ENCODE measurements at places on chromosomes 5 and 9.
A peak's percentile ranks its signal among the peaks of the same experiment; 100 is the strongest.

- peak; percentile 17 for DNase-seq
These were observed 73.7 kb downstream of the SLC1A3 start for GRCh38 chr5:36680066-36680465.

GRCh38 chr5:115624994-115625393 is 842 bp downstream of the TMED7 start:
- DNase-seq, result no peak

- no peak for DNase-seq
These were observed 4.8 kb downstream of the CD274 start for GRCh38 chr9:5455181-5455580.

DNA sequence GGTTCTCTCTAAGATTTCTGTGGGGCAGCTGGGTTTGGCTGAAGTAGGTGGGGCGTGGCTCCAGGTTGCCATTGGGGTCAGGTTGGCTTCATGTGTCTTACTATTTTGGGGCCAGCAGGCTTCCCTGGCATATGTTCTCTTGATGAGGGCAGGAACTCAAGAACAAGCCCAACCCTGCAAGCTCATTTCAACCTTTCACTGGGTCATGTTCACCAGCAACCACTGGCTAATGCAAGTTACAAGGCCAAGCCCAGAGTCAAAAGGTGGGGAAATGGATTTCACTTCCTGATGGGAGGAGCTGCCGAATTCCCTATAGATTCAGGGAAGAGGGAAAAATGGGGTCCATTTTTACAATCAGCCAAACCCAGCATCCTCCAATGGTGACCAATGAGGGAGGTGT is 34.0 kb upstream of the HAND1 start:
- DNase-seq, result no peak

- DNase-seq, result no peak
These were observed 269.0 kb downstream of the SH3GL2 start for GRCh38 chr9:17847908-17848307.

- no peak for DNase-seq
These were observed 182.7 kb downstream of the ENC1 start for GRCh38 chr5:74457876-74458275.

DNA sequence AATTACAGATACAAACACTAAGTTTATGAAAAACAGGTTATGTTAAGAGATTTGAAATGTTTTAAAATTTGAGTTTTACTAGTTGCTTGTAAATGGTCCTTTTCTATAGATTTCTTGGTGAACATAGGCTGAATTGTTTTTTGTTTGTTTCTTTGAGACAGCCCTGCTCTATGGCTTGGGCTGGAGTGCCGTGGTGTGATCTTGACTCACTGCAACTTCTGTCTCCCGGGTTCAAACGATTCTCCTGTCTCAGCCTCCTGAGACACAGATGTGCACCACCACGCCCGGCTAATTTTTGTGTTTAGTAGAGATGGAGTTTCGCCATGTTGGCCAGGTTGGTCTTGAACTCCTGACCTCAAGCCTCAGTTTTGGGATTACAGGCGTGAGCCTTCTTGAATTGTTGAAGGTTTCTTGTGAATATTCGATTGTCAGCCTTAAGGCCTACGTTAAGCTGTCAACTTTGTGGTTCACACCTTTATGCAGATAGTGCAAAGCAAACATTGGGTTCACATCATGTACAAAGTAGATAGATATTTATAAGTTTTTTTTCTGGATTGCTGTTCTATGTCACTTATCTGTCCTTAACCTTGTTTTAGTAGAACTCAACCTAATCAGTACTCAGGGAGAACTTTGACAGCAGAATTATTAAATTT is 26.2 kb downstream of the UHRF2 start:
- DNase-seq, result no peak

GRCh38 chr9:120857481-120857880 is 14.8 kb upstream of the PSMD5 start:
- DNase-seq, result no peak

- no peak for DNase-seq
These were observed 106.1 kb downstream of the STK32A start for GRCh38 chr5:147340941-147341340.

GRCh38 chr5:149320791-149321330 is 24.4 kb upstream of the GRPEL2 start:
- DNase-seq, result peak; percentile 11

DNA sequence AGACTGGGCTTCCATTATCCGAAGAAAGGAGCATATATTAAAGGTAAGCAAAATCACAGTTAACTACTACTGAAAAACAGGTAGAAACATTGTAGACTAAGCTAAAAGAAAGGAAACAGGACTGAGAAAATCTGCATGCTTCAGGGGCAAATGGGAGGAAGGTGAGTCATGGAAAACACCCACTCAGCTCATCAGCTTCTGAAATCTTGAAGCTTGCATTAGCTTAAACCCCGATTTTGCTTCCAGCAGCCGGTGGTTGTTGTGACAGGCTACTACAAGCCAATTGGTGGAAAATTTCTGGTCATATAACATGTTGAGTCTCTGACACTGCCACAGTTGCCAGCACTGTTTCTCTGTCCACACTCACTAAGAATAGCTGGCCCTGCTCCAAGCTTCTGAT is 179.6 kb upstream of the PUM3 start:
- no peak for DNase-seq

- DNase-seq, result peak; percentile 5
These were observed 35.8 kb upstream of the SPRY4 start for GRCh38 chr5:142360607-142361120.

DNA sequence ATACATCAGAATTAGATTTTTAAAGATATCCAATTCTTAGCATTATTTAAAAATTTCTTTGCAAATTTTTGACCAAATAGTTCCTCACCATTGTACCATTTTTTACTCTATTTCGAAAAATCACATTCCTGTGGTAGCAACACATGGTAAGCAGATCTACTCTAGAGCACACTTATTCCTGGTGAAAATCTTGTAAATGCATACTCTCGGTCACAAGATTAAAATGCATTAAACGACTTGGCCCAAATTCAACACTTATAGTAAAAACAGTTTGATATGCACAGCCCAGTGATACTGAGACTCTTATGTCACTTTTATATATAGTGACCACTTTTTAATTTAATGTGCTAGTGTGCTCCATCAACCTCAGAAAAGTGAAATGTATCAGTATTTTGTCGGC is 208.8 kb upstream of the TARS1 start:
- no peak for DNase-seq

- no peak for DNase-seq
These were observed 421 bp upstream of the DEPDC1B start for GRCh38 chr5:60700416-60700757.

DNA sequence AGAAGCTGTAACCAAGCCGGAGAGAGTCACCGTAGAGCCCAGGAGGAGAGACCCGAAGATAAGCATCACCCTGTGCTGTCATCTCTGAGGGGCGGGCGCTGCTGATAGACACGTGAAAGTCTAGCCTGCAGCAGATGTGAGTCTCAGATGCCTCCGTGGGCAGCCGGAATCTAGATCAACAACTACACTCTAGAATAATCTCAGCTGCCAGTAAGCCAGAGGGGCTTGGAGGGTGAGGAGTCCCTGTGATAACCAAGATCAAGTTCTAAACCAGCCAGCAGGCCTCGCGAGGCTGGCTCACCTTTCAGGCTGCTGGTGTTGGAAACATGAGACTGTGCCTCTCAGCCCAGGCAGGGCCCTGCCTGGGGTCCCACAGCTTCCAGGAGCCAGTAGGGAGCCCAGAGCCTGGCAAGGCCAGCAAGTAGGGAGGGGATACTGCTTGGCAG is 54.1 kb downstream of the DAPK1 start:
- DNase-seq, result no peak

DNA sequence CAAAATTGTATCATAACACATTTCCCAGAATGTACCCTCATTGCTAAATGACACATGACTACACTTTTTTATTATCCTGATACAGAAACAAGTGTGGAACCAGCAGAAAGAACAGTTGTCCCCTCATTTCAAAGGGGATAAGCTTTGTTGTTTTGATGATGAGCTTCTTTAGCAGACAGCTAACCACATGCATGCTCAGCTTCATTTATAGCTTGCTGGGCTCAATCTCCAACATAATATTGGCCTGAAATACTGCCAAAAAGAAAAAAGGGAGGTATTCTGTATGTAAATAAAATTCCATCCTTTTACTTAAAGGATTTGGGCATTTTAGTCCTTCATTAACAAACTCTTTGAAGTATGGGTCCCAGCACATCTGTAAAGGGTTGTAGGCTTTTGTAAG is 120.4 kb downstream of the SPATA31D1 start:
- no peak for DNase-seq

GRCh38 chr5:7315118-7315517 is 80.8 kb upstream of the ADCY2 start:
- no peak for DNase-seq

DNA sequence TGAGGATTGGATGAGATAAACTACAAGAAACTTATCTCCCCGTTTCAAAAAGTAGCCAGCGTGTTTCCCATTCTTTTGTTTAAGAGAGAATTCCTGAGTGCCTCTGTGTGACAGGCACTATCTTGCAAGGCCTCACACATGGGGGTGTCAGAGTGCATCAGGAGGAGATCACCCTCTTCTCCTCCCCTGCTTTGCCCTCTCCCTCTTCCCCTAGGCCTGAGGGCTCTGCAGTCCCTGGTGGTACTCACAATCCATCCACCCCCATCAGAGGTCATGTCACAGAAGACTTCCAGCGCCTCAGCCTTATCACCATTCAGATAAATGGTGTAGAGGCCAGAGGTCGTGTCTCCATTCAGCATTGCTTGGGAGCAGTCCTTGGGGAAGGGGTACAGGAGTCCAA is 88.0 kb downstream of the TNC start:
- DNase-seq, result no peak

- no peak for DNase-seq
These were observed 86.1 kb downstream of the WWC1 start for GRCh38 chr5:168377525-168377924.

DNA sequence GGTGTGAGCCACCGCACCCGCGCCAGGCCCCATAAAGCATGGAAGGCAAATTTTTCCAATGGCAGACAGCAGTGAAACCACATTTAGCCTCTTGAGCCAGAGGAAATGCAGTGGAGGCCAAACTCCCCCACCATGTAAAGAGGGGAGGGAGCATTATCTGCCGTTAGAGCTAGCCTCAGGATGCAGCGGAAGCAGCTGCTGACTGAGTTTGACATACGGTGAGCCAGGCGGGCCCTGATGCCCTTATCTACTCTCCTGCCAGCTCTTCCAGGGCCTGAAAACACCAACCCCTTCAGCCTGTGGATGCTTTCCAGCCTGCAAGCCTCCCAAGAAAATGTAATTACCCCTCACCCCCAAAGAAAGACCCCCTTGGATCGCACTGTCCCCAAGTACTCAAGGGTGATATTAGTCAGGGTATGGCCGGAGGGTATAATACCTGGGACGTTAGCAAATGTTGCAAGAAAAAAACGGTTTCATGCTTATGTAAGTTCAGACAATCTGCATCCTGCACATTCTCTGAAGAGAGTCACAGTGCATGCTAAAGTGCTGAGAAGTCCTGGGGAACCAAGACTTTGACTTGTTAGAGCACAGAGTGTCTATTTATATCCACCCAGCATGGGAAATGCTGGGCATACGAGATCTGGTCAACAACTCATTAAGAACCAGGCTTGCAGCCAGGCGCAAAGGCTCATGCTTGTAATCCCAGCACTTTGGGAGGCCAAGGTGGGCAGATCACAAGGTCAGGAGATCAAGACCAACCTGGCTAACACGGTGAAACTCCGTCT is 11.3 kb upstream of the GGTA1 start:
- no peak for DNase-seq

GRCh38 chr5:59547731-59548130 is 345.8 kb downstream of the PDE4D start:
- DNase-seq, result no peak

DNA sequence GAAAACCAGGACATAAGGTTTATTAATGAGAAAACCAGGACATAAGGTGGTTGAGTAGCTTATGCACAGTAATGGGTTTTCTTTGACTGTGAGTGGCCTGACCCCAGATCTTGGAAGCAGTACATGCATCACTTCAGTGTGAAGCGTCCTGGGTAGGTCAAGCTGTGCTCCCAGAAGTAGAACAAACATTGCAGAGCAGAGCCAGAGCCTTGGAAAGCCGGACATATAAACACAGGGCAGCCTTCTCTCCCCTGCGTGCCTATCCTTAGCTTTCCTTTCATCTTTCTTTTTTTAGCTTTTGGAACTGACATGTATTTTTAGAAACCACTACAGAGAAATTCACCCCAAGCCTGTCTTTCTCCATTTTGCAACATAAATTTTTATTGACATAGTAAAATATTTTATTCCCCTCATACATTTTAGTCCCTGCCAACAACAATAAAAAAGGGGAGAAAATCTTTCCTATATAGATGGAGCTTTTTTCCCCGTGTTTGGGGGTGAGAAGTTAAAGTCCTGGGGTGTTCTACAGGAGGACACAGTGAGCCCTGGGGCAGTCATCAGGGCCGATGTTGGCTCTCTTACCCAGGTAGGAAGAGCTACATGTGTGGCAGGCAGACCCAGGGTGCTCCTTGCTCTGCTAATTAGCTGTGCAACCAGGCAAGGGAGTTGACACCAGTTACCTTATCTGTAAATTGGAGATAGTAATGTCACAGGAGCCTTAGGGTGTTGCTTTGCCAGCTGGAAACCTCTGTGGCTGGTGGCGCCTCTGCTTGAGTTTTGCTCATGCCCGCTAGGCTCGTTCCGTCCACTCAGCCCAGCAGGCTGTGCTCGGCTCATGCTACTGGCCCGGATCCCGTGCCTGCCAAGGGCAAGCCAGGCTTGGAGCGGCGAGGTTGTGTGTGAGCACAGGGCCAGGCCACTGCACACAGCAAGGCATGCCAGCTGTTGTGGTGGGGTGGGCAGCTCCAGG is 389.6 kb downstream of the KDM4C start:
- no peak for DNase-seq

DNA sequence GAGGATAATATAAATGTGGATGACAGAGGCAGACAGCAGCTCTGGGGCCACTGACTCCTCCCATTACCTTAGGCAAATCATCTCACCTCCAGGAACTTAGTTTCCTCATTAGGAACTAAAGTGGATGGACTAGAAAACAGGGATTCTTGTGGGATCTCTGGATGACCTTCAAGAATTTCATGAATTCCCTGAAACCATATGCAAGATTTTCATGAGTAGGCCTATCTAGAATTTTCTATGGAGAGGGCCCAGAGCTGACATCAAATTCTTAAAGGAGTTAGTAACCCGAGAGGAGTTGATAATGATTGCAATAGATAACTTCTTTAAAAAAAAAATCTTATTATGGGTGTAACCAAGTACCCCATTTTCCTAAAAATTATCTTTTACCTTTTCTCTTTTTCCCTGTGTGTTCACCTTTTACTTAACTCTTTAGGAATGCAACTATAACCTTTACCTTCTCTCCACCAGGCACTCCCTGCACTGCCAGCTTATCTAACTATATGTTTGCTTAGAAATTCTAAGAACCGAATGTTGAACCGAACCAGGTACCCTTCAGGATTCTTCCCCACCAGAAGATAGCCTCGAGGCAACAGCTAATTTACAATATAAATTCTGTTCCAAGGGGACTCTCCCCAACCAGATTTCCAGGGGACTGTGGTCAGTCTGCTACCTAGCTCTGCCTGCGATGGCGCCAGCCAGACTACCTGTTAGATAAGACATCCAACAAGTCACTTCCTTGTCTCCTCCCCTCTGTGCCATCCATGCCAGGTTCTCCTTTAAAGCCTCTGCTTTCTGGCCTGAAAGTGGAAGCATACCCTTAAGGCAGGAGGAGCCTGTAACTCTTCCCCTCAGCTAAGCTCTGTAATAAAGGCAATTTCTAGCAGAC is 86.0 kb downstream of the GCNT4 start:
- DNase-seq, result no peak

- DNase-seq, result no peak
These were observed 86.2 kb downstream of the GIN1 start for GRCh38 chr5:103033696-103034095.

GRCh38 chr9:3962496-3962895 is 337.4 kb downstream of the GLIS3 start:
- DNase-seq, result no peak

All from anterior cingulate cortex (tissue), 58 donors.